ENCODE measurements at places on chromosomes 7 and 10.
A peak's percentile ranks its signal among the peaks of the same experiment; 100 is the strongest.

DNA sequence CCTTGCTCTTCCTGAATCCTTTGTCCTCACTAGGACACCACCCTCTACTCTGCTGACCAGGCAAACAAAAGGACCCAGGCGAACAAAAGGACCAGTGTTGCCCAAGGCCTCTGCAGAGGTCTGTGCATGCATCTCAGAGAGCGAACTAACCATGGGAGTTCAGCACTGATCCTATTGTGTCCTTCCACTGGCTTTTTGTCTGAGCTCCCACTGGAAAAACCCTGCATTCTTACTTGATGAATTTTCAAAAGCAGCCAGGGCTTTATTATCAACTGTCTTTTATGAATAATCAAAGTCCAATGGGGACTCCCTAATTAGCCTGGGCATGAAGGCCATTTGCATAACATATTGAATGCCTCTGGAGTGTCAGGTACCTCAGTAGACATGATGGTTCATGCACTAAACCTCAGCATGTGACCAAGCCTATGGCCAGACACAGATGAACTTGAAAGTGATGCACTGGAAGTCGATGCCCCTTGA lies 140.6 kb downstream of the KCNMA1 start:
- DNase-seq, result no peak

- no peak for DNase-seq
These were observed 828.7 kb downstream of the TYW1 start for GRCh38 chr7:67825356-67825755.

DNA sequence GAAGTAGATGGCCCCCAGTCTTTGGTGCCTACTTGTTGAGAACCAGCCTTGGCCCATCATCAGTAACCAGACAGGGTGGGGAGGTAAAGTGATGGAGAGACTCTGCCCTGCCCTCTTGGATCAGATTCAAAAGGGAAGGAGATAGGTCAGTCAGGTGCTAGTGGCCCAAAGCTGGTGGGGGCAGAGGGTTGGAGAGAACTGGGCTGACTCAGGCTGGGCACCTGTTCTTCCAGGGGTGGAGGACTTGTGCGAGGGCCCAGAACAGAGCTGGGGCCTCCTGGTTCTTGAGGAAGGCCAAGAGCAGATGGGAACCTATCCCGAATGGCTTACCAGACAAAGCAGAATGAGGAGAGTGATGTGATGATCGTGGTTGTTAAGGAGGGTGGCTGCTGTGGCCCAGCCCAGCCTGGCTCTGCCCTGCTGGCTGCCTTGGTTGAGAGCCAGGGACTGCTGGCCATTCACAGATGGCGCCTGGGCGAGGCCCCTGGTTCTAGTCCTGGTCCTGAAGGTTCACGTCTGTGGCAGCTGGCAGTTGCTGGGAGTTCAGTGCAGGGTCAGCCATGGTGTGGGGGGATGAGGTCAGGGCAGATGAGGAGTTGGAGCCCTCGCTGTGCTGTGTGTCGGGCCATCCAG lies 36.6 kb downstream of the PALD1 start:
- no peak for DNase-seq

DNA sequence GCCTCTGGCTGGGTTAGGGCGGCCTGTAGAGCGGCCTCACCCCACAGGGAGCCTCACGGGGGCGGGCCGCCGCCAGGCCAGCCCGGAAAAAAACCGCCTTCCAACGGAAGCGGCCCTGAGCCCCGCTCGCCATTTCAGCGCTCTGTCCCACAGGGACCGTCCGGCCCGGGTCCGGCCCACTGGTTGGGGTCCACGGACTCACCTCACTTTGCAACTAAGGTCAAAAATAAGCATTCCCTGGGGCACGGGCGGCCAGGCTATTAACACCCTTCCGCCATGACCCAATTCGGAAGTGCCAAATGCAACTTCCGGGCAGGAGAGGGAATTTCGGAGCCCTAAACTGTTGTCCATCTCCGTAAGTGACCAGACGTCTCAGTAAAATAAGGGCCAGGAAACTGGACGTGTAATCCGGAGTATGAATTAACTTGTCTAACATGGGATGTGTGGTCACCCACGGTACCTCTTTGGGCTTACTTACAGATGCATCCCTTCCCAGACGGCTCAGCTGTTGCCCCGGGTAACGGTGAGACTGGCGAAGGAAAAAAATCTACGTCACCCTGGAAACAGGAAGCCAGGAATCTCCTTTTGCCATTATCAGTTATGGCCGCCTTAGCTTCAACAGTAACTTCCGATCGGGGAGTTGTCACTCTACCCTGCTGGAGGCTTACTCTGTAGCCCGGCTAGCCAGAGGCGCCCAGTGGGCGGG lies at the start of gene BBIP1:
Gene BBIP1 (minus strand): TSS at position 538 of the 706 bp plus-strand sequence. CDS start 1,023 bp downstream, outside the sequence.
- peak; percentile 86 for DNase-seq

- no peak for DNase-seq
These were observed 1012.5 kb downstream of the NRG3 start for GRCh38 chr10:82887488-82887887.

GRCh38 chr7:106099539-106099938 lies 12.6 kb downstream of the SYPL1 start:
- DNase-seq, result no peak

DNA sequence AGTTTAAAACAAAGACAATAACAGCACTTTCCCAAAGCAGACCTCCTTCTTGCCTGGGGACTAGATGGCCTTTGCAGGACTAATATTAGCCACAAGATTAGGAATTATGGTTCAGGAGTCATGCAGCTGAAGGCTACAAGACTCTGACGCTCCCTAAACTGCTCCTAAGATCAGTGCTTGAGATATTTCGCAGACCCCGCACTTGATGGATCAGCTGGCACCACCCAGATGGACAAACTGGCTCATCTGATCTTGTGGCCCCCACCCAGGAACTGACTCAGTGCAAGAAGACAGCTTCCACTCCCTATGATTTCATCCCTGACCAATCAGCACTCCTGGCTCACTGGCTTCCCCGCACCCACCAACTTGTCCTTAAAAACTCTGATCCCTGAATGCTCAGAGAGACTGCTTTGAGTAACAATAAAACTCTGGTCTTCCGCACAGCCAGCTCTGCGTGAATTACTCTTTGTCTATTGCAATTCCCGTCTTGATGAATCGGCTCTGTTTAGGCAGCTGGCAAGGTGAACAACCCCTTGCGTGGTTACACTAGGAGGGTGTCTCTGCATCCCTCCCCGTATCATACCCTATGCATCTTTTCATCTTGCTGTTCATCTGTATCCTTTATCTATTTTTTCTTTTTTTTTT lies 26.9 kb upstream of the NRBF2 start:
- DNase-seq, result no peak

- DNase-seq, result no peak
These were observed 480 bp downstream of the MNX1 start for GRCh38 chr7:157009778-157010587.

GRCh38 chr10:132645630-132646442 lies 108.2 kb downstream of the INPP5A start:
- no peak for DNase-seq

GRCh38 chr10:113958631-113959382 lies 84.9 kb upstream of the ADRB1 start:
- no peak for DNase-seq

DNA sequence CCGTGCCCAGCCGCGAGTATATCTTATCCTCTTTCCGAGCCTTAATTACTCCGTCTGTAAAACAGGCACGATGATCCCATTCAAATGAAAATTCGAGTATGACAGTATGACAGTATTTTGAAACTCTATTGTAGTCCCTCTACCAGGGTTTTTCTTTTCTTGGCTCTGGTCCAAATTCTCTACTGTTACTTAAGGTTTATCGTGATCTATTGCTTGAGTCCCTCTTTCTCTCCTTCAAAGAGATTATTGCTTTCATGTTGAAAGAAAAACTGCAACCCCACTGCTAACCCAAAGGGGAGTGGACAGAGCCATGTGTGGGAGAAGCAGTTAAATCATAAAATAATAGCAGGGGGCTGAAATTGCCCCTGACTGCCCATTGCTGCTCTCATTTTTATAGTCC lies 1156.6 kb upstream of the AUTS2 start:
- no peak for DNase-seq

- no peak for DNase-seq
These were observed 46.5 kb downstream of the TFEC start for GRCh38 chr7:115984105-115984504.

GRCh38 chr7:92830027-92830426 lies 6.3 kb downstream of the CDK6 start:
- DNase-seq, result no peak

- no peak for DNase-seq
These were observed 13.3 kb downstream of the SLC35G1 start for GRCh38 chr10:93907059-93907458.

DNA sequence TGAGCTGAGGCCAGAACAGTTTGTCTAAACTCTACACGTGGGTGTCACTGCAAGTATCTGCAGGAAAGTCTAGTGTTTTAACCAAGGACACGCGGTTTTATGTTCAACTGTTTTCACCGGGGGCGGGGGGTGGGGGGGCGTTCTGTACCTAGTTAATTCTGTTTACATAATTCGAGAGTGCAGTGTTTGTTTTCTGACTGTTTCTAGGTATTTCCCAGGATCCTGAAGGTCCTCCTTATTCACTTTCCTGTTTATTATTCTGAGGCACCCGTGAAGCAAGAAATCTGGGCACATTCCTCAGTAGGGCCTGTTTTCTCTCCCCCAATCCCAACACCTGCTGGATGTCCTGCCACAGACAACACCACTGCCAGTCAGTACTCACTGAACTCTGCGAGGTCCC lies 7.6 kb downstream of the LOXL4 start:
- no peak for DNase-seq

DNA sequence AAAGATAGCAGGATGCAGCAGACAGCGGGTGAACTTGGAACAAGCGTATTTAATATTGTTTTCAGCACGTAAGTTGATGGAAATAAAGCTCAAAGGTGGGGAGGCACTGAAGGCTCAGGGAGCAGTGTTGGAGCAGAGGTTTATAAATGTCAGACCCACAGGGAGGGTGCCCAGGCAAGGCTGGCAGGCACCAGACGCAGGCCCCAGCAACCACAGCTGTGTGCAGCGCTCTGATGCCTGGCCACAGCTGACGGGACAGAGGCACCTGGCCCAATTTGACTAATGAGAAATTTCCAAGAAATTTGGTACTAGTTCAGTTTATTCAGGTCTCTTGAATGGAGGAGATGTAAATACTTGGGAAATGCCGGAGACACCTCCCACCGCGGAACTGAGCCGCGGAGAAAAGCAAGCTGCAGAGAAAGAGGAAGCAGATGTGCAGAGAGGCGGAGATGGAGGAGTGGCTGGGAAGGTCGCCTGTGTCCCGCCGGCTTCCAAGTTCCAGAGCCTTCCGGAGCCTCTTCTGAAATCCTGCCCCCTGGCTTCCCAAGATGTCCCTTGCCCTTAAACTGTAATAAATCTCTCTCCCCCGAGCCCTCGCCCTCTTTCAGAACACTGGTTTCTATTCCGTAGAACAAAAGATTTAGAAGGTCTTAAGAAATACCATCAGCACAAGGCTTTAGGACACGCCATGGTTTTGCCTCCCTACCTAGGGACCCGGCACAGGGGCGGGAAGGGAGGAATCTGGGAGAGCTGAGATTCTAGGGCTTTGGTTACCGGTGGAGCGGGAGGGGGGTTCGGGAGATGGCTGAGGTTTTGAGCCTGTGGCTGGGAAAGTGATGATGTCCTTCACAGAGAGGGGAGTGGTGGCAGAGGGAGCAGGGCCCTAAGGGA lies 38.4 kb upstream of the PLXNA4 start:
- no peak for DNase-seq

DNA sequence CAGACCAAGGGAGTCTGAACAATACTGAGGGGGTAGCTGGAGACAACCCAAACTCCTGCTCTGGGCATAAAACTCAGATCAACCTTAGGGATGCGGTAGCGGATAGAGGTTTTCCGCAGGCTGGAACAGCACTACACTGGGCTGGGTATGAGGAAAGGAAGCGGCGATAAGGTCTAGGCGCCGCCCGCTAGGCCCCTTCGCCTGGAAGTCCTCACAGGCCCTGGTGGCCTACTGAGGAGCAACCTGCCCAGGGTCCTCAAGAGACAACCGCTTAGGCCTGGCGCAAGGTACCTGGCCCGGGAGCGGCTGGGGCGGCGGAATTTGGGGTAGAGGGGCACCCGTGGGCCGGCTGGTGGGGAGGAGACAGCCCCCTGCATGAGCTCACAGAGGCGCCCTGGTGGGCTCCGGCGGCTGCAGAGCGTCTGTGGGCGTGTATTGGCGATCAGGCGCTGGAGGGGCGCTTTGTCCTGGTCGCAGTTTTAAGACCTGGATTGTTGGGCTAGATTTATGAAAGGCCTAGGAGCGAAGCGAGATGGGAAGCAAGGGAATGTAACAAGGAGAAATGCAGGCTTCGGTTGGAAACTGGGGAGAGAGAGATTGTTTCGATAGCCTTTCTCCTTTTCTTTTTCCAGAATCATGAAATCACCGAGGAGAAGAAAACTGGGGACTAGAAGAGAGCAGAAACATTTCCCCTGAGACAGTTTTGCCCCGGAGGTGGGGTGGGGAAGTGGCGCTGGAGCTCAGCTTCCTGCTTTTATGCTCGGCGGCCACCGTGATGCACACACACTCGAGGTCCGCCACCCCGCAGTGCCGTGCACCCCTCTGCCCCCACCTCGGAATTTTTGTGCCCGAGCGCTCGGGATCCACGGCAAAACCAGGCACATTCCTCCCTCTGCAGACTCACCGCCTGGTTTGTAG lies 2.4 kb upstream of the NKX2-3 start:
- no peak for DNase-seq

- DNase-seq, result no peak
These were observed 273.9 kb upstream of the MGMT start for GRCh38 chr10:129193148-129193547.

GRCh38 chr7:573933-574381 lies 54.3 kb upstream of the PDGFA start:
- no peak for DNase-seq

GRCh38 chr7:20301311-20301939 lies 29.3 kb upstream of the ITGB8 start:
- no peak for DNase-seq

DNA sequence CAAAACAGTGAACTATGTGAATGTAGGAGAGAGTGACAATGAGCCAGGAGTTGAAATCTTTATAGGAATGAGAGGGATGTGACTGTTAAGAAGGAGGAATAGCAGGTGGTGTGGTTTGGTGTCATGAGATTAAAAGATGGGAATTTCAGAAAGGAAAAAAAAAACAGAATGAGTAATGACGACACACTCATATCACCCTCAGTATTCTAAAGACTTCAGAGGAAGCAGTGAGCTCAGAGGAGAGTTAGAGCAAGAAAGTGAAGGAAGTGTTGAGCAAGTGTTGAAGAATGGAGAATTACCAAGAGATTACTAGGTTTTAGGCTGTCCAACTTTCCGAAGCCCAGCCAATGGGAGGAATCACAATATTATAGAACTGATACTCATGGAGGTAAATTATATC lies 220.5 kb upstream of the HGF start:
- DNase-seq, result no peak

DNA sequence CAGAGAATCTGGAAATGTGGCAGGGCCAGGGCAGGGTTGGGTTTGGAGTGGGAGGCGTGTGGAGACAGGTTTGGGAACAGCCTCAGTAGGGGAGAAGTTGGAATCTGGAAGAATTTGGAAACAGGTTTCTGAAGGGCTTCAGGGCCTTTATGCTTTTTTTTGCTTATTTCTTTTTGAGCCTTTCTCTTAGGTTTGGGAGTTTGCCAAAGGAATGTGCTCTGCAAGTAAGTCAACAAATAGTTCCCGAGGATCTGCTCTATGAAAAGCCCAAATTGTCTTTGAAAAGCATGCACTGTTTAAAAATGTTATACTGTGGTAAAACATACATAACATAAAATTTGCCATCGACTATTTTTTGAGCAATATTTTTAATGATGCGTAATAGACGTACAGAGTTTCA lies 86.7 kb upstream of the ADRB1 start:
- DNase-seq, result no peak
